NCI-H187 (cell line): ENCODE measurements at places on chromosomes 1 and 21.

DNA sequence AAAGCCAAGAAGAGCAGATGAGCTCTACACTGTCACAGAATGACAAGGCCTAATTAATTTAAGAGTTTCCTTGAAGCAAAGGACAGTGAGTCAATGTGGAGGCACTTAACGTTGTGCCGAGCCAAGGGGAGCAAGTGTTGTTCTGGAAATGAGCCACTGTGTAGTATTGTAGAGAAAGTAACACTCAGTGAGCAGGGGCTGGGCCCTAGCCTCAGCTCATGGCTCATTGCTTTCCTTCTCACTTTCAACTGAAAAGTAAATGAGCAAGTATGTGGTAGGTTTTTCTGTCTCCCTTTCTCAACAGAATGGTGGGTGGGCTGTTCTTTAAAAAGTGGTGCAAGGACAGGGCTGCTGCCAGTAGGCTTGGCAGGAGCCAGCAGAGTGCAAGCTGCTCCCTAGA is 11.8 kb upstream of the KIAA0040 start:
- DNase-seq: no peak

GRCh38 chr1:151968791-151969399 is 24.8 kb downstream of the S100A10 start:
- no peak for DNase-seq

DNA sequence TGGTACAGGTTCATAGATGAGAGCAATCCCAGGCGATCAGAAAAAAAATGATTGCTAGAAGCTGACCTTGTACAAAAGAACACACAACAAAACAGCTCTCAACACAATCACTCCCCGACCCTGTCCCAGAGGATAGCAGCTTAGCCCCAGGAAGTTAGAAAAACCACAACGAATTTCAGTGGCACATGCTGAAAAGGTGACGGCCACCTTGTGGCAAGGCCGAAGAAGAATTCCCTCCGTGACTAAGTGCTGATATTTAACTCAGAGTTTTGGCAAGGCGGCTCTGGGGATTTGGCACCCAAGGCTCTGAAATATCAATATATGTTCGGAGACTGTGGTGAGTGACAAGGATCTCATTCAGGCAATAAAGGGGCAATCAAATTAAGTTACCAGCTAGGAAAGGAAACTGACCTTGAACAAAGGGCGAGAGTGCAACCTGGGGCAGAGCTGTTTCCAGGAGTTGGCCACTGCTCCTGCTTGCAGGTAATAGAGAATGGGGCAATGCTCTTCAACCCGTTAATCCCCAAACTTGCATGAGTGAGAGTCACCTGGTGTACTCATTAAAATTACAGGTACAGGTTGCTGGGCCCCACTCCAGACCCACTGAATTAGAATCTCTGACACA is 96.2 kb downstream of the BEND5 start:
- no peak for DNase-seq

- no peak for DNase-seq
Observed at GRCh38 chr1:49323925-49324540, 547.3 kb upstream of the BEND5 start.

DNA sequence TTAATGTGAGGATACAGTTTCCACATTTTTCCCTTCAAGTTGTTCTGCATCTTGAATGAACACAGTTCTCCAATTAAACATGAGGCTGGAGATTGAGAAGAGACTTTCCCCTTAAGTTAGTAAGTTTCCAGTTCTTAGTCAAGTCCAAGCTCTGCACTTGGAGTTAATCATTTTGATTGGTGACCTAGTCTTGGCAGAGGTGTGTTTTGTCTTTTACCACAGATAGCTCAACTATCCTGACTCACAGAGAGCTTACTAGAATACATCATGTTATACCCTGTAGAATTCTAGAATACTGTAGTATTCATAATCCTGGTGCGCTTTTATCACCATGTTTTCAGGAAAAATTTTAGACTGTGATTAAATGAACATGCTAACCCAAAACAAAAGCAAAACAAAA is 129.2 kb downstream of the CYYR1 start:
- no peak for DNase-seq

GRCh38 chr1:243233908-243234307 is 21.2 kb downstream of the CEP170 start:
- DNase-seq: no peak

GRCh38 chr1:54567961-54568360 is 19.9 kb downstream of the ACOT11 start:
- DNase-seq: no peak

- DNase-seq: no peak
Observed at GRCh38 chr1:200673952-200674823, 4.5 kb upstream of the DDX59 start.

DNA sequence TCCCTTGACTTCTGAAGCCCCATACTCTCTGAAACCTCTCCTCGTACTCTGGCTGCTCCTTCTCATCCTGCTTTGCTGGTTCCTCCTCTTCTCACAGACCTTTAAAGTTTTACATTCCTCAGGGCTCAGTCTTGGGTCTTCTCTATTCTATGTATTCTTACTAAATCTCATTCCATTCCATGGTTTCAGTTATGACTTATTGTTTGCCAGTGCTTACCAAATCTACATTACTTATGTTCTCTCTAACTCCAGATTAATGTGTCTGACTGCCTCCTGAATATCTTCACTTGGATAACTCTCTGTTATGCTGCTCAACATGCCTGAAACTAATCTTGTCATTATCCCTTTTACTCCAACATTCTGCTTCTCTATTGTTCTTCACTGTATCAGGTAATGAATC is 5.4 kb upstream of the SLC35D1 start:
- no peak for DNase-seq

GRCh38 chr1:107450899-107451664 is 310.2 kb downstream of the NTNG1 start:
- DNase-seq: no peak

DNA sequence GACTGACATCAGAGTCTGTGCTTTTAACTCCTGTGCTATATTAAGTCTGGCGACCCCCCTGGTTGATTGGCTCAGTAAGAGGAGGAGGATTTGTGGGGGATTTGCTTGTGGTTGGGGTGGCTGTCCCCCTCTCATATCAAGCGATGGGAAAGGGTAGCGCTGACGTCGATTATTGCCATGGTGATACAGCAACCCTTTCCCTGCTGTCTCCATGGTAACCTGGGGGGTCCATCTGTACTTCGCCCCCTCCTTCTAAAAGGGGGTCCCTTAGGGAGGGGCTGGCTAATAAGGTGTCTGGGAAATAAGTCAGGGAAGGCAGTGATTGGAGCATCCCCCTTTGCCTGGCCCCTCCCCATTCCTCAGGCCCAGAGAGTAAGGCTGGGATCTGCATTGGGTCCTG is 4.7 kb downstream of the FAM229A start:
- no peak for DNase-seq

GRCh38 chr1:69842326-69842725 is 274.6 kb downstream of the LRRC7 start:
- no peak for DNase-seq

- no peak for DNase-seq
Observed at GRCh38 chr21:23887725-23888306, 1719.5 kb downstream of the MRPL39 start.

DNA sequence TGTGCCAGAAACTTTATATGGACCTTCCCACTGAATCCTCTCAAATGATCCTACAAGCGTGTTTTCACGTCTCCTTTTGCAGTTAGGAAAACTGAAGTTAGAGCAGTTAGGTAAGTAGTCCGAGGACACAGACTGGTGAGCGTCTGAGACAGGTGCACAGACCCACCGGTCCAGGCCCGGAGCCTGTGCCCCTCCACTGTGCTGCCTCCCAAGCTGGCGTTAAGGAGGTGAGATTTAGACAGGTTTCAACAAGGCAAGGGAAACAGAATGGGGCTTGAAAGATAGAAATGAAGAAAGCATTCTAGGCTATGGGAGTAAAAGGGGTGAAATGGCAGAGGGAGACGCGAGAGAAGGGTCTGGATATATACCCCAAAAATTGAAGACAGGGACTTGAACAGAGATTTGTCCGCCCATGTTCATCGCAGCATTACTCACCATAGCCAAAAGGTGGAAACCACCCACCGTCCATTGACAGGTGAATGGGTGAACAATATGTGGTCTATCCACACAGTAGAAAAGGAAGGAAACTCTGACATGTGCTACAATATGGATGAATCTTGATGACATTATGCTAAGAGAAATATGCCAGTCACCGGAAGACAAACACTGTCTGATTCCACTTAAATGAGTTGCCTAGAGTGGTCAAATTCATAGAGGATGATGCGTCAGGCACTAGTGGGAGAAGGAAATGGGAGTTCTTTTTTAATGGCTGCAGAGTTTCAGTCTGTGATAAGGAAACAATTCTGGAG is 15.7 kb upstream of the PKP1 start:
- no peak for DNase-seq

DNA sequence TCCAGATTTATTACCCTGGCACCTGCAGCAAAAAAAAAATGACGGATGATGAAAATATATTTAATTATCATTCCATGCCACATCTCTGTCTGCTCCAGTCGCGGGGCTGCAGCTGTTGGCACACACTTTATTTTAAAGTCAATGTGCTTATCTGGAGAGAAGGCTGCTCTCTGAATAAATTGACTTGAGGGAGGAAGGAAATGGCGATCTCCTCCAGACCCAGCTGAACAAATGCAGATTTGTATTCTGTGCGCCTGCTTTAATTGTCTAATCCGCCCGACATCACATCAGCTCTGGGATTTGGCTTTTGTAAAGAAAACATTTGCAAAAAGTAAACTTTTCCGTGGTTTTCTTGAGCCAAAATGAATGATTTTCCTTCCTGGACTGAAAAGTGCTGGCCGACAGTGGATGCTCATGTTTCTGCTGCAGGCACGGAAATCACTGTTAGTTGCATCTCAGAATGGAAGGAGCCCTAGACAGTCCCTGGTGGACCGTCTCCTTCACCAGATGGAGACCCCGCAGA is 150.2 kb downstream of the CAMTA1 start:
- no peak for DNase-seq

DNA sequence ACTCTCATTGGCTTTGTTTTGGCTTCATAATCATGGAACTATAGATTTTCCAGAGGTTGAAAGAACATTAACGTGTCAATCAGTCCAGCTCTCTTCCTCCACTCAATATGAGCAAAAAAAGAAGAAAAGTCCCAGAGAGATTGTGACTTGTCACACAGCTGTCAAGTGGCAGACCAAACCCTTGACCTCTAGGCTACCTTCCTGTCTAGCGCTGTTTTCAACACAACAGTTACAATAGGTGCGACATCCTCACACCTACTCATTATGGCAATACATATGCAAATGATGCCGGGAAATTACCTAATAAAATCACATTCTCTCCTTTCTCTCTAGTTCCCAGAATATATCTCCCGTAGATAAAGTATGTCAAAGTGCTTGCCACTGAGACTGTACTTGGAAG is 1.1 kb downstream of the WARS2 start:
- DNase-seq: no peak

- no peak for DNase-seq
Observed at GRCh38 chr1:110573314-110573713, 32.8 kb downstream of the KCNA2 start.

GRCh38 chr1:194809215-194809614 is 1622.8 kb upstream of the B3GALT2 start:
- no peak for DNase-seq

DNA sequence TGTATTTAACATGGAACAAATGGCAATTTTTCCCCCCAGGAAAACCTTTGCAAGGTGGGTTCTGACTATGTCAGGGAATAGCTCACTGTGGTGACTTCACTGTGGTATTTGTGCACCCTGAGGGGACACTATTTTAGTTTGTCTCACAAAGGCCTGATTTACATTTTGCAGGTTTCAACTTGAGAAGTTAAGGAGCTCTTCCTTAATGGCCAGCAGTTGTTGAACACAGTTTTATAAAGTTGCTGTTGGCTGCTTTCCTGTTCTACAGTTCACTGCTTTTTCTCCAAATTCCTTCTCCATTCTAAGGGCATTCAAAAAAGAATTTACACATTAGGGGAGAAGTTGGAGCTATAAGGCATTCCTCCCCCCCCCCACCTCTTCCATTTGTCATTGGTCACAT is 4.6 kb downstream of the LAMC1 start:
- no peak for DNase-seq

DNA sequence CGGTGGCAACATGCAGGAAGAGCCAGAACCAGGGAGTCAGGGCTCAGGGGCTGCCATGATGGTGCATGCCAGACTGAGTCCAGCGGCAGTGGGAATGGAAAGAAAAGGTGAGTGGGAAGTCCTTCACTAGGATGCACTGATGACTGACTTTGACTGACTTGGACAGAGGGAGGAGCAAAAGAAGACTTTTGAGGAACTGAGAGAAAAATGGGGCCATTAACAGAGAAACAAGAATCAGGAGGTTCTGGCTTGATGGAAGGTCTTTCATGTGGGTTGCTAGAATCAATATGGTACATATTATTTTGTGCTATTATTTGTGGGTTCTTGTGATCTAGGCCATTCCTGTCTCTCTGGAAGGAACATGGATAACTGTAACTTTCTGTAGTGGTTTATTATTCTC is 454.6 kb upstream of the PROX1 start:
- no peak for DNase-seq
